Chondrocyte (in vitro differentiated cells): ENCODE measurements at places on chromosomes 5 and 9. TPM values are rescaled to one million over a fixed set of nuclear protein-coding genes. Genes with fewer than 3 reads are reported as not detected.

GRCh38 chr5:65481635-65482295, at the start of gene ADAMTS6:
Gene ADAMTS6, minus strand, starts transcription at chr5:65481920. Its CDS starts 8,247 bp downstream, at chr5:65473673.
- no peaks in the 10 kb centered on the region for H3K36me3 ChIP-seq
- peaks cover 12% of the 10 kb centered on the region for H3K4me1 ChIP-seq
- H3K4me3 ChIP-seq = no peak within 1 kb of the TSS
- H3K27me3 ChIP-seq = no peaks in the 10 kb centered on the region

GRCh38 chr5:150623152-150623877, 17.1 kb upstream of the SYNPO start:
- no peak for DNase-seq
- H3K4me1 ChIP-seq = peaks cover 77% of the 10 kb centered on the region
- H3K27ac ChIP-seq = peak overlapping the region; percentile 22
- no peak overlapping the region for H3K4me3 ChIP-seq
- H3K27me3 ChIP-seq = no peaks in the 10 kb centered on the region

DNA sequence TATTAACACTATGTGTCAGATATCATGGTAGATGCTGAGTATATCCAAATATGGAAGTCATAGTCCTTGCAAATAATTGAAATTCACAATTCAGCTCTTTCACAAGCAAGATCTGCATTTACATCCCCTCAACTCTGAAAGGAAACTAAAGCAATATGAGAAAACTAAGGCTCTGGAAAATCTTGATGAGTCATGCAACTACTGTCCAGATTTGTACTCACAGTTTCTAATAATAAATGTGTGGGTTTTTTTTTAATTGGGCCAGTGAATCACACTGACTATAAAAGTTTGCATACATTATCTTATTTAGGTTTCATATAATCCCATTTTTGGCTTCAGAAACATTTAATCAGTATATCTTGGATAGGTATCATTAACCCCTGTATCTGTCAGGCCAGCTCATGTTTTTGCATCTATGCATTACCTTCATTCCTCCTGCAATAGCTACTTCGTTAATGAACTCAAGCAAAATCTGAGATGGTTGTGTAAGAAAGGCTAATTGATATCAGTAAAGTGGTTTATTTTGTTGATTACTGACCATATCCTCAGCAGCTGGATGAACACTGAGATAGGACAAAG, 58.7 kb upstream of the PRR16 start:
- no peaks in the 10 kb centered on the region for H3K36me3 ChIP-seq
- no peak overlapping the region for H3K4me3 ChIP-seq
- H3K4me1 ChIP-seq = peaks cover 19% of the 10 kb centered on the region
- no peak for DNase-seq
- H3K27me3 ChIP-seq = no peaks in the 10 kb centered on the region
- H3K27ac ChIP-seq = peak overlapping the region; percentile 84

DNA sequence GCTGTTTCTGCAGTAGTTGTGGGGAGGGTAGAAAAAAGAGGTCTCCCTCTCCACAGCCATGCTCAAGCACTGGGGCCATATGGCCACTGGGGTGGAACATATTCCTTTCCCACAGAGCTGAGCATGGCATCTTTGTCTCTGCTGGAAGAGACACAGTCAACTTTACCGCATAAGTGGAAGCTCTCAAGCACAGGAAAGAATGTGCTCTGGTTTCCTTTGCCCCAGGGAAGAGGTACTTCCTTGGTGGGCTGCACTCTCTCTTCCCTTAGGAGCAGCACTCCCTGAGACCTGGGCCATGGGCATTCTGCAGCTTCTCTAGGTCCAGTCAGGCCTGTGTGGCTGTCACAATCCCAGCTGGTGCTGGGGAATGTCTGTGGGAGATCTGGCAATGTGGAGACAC, 168.5 kb upstream of the ACTBL2 start:
- no peaks in the 10 kb centered on the region for H3K27me3 ChIP-seq
- no peak overlapping the region for H3K27ac ChIP-seq
- no peak for DNase-seq
- peaks cover 6% of the 10 kb centered on the region for H3K4me1 ChIP-seq

GRCh38 chr5:126449751-126450271, 26.6 kb downstream of the GRAMD2B start:
- peak overlapping the region; percentile 23 for H3K4me3 ChIP-seq
- no peaks in the 10 kb centered on the region for H3K27me3 ChIP-seq
- peak overlapping the region; percentile 92 for H3K27ac ChIP-seq
- no peak for DNase-seq

GRCh38 chr9:91515074-91515687, 91.5 kb upstream of the NFIL3 start:
- no peak for DNase-seq
- H3K4me1 ChIP-seq = peaks cover 8% of the 10 kb centered on the region
- H3K27me3 ChIP-seq = no peaks in the 10 kb centered on the region
- peak overlapping the region; percentile 83 for H3K27ac ChIP-seq

ANKRD31 gene
- total RNA-seq = 0.10 to 0.24 TPM (median 0.18 TPM) in 3 replicates

FOXD4 gene
- 0.17 to 0.44 TPM (median 0.26 TPM) in 3 replicates for total RNA-seq
